Stimulated activated CD8-positive, alpha-beta memory T cell treated with anti-CD3 and anti-CD28 coated beads, Interleukin-2, amount 100 ng/mL, for 48 hours (primary cell): ENCODE measurements at places on chromosomes 3 and 15.

GRCh38 chr3:152445212-152445611, 176.5 kb downstream of the MBNL1 start:
- DNase-seq, result no peak

DNA sequence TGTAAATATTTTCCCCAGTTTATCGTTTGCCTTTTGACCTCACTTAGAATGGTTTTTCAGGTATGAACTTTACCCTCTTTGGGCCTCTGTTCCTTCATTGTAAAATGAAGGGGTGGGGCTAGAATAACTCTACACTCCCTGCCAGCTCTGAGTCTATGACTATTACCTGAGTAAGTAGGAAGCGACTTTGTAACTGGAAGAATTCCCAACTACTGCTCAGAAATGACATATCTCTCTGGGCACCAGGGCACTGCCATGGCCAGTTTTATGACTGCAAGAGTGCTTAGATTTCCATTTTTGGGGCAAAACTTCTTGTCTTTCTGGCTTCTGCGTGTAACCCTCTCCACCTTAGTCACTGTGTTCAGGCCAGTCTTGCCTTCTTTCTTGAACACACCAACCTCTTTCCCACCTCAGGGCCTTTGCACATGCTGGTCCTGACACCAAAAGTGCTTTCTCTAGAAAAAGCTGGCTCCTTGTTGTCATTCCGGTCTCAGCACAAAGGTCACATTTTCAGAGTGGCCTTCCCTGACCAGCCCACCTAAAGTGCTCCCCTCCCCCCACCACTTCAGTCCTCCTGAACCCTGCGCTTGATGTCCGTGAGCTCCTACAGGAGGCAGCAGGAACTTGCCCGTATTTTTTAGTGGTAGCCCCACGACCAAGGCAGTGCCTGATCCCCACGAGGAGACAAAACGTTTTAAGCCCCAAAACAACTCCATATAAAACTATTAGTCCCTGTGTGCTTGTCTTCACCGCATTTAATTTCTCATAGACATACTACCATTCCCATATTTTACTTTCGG, 25.6 kb downstream of the CDCP1 start:
- no peak for DNase-seq

GRCh38 chr3:97899331-97899730, 72.9 kb downstream of the RIOX2 start:
- no peak for DNase-seq

DNA sequence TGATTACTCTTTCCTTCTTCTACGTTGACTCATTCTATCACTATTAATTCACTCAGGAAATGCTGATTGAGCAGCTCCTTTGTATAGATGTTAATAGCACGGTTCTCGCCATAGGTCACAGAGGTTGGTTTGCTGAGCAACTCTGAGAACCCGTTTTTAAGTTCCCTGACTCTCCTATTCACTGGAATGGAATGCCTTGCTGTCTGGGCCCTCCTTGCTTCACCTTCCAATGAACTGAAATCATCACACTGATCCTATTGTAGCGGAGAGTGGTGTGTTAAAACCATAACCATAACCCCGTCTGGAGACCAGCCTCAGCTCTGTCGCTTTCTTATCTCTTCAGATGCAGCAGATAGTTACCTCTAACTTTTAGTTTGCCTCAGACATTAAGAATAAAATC, 323.6 kb downstream of the GABRB3 start:
- DNase-seq, result no peak

- DNase-seq, result no peak
Measured at GRCh38 chr3:32200490-32200889, 38.0 kb upstream of the CMTM8 start.

- no peak for DNase-seq
Measured at GRCh38 chr3:129228891-129229585, 20.4 kb upstream of the COPG1 start.
